ENCODE measurements at places on chromosomes 7 and 10.

DNA sequence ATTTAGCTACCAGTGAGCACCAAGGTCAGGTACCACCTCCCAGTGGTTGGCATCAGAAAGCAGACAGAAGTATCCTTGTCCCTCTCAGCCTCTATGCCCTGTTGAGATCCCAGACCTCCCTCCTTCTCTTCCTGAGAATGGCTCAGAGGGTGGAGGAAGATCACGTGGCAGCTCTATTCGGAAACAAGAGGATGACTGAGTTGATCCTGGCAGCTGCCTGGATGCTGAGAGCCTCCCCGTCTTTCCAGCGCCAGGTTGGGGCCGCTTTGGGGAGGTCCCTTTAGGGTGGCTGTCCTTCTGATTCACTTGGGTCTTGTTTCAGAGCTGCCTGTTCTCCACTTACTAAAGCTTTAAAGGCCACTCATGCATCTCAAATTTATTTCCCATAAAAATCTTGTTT lies 36.9 kb upstream of the NPFFR1 start:
- DNase-seq, result no peak

DNA sequence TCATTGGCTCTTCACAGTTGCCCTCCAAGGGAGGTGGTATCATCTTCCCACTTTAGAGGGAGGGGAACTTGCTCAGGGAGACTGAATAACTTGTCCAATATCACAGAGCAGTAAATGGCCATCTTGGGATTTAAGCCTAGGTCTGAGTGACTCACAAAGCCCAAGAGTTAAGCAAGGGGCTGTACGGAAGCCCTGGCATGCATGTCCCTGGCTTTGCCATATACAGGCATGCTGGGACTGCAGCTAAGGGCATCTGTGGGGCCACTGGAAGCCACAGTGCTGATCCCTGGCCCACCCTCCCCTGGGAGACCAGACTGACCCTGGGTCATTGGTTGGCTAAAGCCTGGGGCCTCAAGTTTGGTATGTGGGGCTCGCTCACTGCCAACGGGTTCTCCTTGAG lies 3.1 kb downstream of the VSIR start:
- DNase-seq, result peak; percentile 64

GRCh38 chr7:2959828-2960599 lies 83.7 kb downstream of the CARD11 start:
- DNase-seq, result no peak

DNA sequence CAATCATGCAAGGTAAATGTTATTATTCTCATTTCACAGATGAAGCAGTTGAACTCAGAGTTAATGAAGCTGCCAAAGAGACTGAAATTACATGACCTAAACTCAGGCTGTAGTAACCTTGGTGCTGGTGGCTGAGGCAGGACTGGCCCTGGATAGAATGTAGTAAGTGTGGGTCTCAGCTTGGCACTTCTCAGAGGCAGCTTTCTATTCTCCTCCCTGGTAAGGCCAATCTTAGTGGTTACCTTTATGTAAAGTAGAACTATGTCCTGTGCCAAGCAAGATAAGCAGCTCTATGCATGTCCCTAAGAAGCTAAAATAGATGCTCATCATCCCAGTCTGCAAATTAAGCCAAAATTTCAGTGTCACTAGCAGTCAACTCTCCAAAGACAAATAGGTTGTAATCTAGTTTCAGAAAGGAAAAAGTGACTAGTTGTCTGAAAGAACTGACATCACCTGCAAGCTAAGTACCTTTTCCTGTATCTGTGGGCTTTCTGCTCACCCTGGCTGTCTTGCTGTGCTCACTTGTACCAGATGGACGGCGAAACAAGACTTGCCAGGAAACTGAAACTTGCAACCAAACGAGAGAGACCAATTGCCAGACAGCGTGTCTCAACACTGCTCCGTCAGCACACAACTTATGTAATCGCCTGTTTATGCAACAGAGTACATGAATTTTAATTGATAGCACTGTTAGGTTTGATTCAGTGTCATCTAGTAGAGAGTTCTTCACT lies 43.7 kb downstream of the CH25H start:
- DNase-seq, result peak; percentile 82

- DNase-seq, result peak; percentile 61
Observed at GRCh38 chr7:7857143-7857583, 111.4 kb upstream of the GLCCI1 start.

GRCh38 chr7:25186436-25186835 lies 41.9 kb downstream of the NPVF start:
- no peak for DNase-seq

DNA sequence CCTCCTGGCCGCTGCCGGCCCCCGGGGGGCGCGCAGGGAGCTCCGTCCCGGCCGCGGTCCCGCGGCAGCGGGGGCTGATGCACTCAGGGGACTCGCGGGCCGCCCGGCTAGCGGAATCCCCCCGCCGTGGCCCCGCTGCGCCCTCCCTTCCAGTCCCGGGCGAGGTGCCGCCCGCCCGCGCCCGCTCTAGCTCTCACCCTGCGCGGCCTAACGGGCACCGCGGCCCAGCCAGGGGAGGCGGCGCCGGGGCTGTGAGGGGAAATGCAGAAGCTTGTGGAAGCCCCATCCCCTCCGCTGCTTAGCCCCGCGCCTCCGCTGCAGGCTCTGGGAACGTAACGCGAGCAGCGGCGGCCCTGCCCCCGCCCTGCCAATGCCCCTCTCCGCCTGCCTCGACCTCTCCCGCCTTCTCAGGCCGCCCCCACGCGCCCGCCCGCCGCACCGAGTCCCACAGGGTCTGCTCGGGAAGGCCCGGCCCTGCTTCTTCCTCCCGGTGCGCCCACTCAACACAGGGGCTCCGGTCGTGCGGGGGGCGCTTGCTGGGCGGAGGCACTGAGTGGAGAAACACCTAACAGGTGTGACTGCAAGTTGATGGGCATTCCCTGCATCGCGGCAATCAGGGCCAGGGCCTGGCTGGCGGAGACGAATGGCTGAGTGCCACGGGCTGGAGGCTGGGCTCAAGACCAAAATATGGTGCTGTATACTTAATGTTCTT lies 384 bp upstream of the TMEM229A start:
- no peak for DNase-seq

GRCh38 chr10:77563638-77564270 lies 73.9 kb downstream of the KCNMA1 start:
- DNase-seq, result no peak

GRCh38 chr7:150514748-150515222 lies at the start of gene GIMAP7:
GIMAP7 (plus strand) TSS chr7:150514872; CDS start chr7:150519975, 5,103 bp downstream.
- DNase-seq, result peak; percentile 35

DNA sequence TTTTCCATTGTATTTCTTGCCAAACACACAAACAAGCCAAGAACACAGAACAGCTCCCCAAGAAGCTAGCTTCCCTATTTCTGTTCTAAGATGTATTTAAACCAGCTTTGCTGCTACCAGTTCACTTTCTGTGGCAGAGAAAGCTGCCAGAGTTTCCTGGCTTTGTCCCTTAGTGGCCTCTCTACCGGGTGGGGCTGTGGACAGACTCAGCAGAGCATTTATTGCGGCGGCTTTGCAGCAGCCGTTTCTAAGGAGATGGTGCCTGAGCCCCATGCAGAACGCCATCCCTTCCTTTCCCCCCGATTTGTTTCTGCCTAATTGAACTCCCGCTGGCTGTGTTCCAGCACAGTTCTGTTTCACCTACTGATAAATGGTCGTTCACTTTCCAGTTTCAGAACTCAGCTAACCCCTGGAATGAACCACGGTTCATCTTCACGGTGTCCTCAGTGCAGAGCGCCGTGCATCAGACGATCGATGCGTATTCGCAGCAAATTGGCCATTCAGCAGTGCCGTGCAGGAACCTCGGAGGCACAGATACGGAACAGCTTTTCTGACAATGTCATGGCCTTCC lies 33.8 kb upstream of the SFMBT2 start:
- peak; percentile 71 for DNase-seq

GRCh38 chr10:92822060-92822634 lies 26.2 kb upstream of the EXOC6 start:
- DNase-seq, result peak; percentile 43

Measured in suppressor macrophage (primary cell).